ENCODE measurements at places on chromosomes 5 and 9. TPM values are rescaled to one million over a fixed set of nuclear protein-coding genes. Genes with fewer than 3 reads are reported as not detected.

CAPSL gene
- total RNA-seq, result not detected

PHYHD1 gene
- total RNA-seq, result 0.24 TPM

ADGRV1 gene
- not detected for total RNA-seq

MYMK gene
- total RNA-seq, result not detected

TAF11L10 gene
- not detected for total RNA-seq

BRIX1 gene
- total RNA-seq, result 48.8 TPM

GRCh38 chr5:122846051-122846550, 688 bp downstream of the SNX24 start:
- no peak overlapping the region for H3K27ac ChIP-seq
- H3K4me1 ChIP-seq, result peaks cover 17% of the 10 kb centered on the region
- no peak for DNase-seq

GRCh38 chr9:119801311-119801710, 432.1 kb upstream of the BRINP1 start:
- H3K27me3 ChIP-seq, result no peaks in the 10 kb centered on the region
- H3K36me3 ChIP-seq, result no peaks in the 10 kb centered on the region
- H3K27ac ChIP-seq, result no peak overlapping the region
- H3K4me1 ChIP-seq, result no peaks in the 10 kb centered on the region
- no peak for DNase-seq

DNA sequence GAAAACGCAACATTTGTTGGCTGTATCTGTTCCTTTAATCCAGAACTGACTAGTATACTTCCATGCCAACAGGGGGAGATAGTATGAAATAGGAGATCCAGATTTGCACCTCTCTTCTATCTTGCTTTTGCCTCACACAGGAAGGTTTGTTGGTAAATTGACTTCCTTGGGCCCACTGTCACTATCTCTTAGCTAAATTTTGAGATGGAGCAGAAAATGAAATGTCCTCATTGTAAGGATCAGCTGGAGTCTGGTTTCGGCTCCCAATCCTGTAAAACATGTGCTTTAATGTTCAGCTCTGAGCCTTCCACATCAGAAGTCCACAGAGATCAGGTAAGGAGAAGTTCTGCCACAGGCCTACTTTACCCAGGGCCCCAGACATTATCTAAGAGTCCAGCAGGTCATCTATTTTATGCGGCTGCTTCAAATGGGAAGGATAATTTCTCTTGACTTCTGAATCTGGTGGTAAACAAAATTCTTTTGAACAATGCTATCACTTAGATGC, 176.8 kb downstream of the FER start:
- H3K27me3 ChIP-seq, result no peaks in the 10 kb centered on the region
- no peaks in the 10 kb centered on the region for H3K4me1 ChIP-seq
- H3K27ac ChIP-seq, result no peak overlapping the region
- no peaks in the 10 kb centered on the region for H3K36me3 ChIP-seq

GRCh38 chr5:16871746-16872339, 64.2 kb downstream of the MYO10 start:
- H3K27ac ChIP-seq, result no peak overlapping the region
- H3K4me1 ChIP-seq, result no peaks in the 10 kb centered on the region
- DNase-seq, result no peak

- peak overlapping the region; percentile 100 for H3K27ac ChIP-seq
- H3K27me3 ChIP-seq, result no peaks in the 10 kb centered on the region
- H3K4me1 ChIP-seq, result peaks cover 73% of the 10 kb centered on the region
- H3K4me3 ChIP-seq, result peak overlapping the region; percentile 88
- DNase-seq, result peak; percentile 84
These were observed 70.6 kb downstream of the IQGAP2 start for GRCh38 chr5:76473661-76474060.

DNA sequence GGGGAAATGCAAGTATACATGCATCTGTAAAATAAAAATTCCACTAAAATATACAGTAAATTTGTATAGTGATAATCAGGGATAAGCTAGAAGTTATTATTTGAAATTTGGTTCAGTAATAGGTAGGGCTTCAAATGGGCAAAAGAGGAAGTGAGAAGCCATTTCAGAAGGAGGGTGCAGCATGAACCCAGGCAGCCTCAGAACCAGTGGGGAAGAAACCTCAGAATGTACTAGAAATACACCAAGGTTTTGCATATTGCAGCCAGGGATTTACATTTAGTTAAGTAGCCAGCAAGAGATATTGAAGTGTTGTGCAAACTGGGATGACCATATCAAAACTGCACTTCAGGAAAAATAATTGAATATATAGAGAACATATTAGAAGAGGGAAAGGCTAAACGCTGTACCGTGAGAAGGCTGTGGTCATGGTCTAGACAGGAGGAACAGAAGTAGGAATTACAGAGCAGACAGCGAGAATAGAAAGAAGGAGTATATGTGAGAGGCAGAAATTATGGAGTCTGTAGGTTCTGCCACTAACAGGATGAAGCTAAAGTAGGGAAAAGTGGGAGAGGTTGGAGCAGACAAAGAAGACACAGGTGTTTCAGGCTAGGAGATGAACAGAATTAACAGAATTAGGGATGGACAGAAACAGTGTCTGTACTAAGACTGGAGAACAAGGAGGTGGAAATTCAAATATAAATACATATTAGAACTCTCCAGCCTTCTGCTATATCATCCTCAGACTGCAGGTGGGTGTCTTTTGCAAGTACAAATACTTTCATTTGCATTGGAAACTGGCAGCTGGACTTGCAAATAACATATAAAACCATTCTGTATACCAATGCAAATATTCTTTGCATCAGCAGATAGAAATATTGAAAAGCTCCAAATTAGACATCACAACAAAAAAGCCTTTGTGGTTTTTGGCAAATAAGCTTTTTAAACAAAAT, 335.6 kb downstream of the ZNF608 start:
- H3K36me3 ChIP-seq, result no peaks in the 10 kb centered on the region
- DNase-seq, result no peak
- no peak overlapping the region for H3K27ac ChIP-seq
- H3K4me1 ChIP-seq, result no peaks in the 10 kb centered on the region
- H3K4me3 ChIP-seq, result no peak overlapping the region

- H3K27ac ChIP-seq, result no peak overlapping the region
- H3K4me1 ChIP-seq, result peaks cover 12% of the 10 kb centered on the region
- H3K27me3 ChIP-seq, result no peaks in the 10 kb centered on the region
- peaks cover 5% of the 10 kb centered on the region for H3K36me3 ChIP-seq
- no peak for DNase-seq
These were observed 75.7 kb upstream of the SAP30L start for GRCh38 chr5:154370119-154370518.

GRCh38 chr5:104084896-104085295, 522.3 kb upstream of the NUDT12 start:
- H3K4me1 ChIP-seq, result no peaks in the 10 kb centered on the region
- no peak for DNase-seq
- H3K36me3 ChIP-seq, result no peaks in the 10 kb centered on the region
- H3K27ac ChIP-seq, result no peak overlapping the region
- no peak overlapping the region for H3K4me3 ChIP-seq

- H3K27ac ChIP-seq, result no peak overlapping the region
- no peak overlapping the region for H3K4me3 ChIP-seq
- no peaks in the 10 kb centered on the region for H3K4me1 ChIP-seq
- H3K27me3 ChIP-seq, result no peaks in the 10 kb centered on the region
- DNase-seq, result no peak
- H3K36me3 ChIP-seq, result no peaks in the 10 kb centered on the region
These were observed 333.1 kb downstream of the ASTN2 start for GRCh38 chr9:117081641-117082317.

GRCh38 chr9:8371686-8372085, 572.1 kb upstream of the DMAC1 start:
- H3K36me3 ChIP-seq, result no peaks in the 10 kb centered on the region
- H3K27me3 ChIP-seq, result no peaks in the 10 kb centered on the region
- no peaks in the 10 kb centered on the region for H3K4me1 ChIP-seq
- no peak for DNase-seq
- no peak overlapping the region for H3K4me3 ChIP-seq
- H3K27ac ChIP-seq, result no peak overlapping the region

DNA sequence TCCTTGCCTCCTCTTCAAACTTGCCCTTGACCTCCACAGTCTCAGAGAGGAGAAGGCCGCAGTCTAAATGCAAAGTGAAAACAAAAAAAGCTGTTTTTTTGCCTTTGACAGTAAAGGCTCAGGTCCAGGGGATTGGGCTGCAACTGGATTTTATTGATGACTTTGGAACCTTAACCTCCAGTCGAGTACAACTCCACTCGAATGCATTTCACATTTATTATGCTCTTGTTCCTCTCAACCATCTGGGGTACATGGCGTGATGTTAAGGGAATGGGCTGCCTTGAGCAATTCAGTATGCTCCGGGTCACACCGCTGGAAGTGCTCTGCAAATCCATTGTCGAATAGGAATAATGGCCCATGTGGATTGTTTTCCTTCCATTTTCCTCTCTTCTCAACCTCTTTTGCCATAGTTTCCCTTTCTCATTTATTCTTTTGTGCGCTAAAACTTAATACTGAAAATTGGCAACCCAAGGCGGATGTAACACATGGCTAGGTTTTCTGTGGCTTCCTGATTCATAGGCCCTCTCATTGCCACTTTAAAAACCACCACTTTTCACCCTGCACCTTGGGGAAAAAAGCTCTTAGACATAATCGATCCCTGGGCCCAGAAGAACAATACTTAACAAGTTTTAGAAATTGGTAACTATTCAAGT, 34.3 kb downstream of the ITK start:
- peak overlapping the region; percentile 87 for H3K4me3 ChIP-seq
- peak overlapping the region; percentile 89 for H3K27ac ChIP-seq

DNA sequence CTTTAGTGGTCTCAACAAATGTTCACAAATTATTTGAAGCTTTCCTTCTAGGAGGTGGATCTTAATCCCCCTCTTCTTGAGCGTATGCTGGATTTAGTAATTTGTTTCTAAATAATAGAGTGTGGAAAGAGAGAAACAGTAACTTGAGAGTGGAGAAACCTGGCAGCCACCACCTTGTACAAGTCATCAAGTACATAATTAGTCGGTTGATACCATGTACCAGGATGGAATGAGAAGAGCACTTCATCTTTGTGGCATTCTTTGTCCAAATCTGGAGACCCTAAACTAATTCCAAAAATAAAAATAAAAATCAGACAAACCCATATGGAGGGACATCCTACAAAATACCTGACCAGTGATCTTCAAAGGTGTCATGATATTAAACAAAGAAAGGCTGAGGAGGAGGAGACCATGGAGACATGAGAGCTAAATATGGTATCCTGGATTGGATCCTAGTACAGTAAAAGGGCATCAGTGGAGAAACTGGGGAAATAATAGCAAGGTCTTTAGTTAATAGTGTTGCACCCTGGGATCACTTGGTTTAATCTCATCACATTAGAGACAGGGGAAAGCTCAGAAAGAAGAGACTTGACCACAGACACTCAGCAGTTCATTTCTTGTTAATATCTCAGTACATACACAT, 147.9 kb downstream of the ASTN2 start:
- no peaks in the 10 kb centered on the region for H3K4me1 ChIP-seq
- H3K27me3 ChIP-seq, result no peaks in the 10 kb centered on the region
- H3K4me3 ChIP-seq, result no peak overlapping the region
- H3K27ac ChIP-seq, result no peak overlapping the region
- H3K36me3 ChIP-seq, result no peaks in the 10 kb centered on the region
- DNase-seq, result no peak

DNA sequence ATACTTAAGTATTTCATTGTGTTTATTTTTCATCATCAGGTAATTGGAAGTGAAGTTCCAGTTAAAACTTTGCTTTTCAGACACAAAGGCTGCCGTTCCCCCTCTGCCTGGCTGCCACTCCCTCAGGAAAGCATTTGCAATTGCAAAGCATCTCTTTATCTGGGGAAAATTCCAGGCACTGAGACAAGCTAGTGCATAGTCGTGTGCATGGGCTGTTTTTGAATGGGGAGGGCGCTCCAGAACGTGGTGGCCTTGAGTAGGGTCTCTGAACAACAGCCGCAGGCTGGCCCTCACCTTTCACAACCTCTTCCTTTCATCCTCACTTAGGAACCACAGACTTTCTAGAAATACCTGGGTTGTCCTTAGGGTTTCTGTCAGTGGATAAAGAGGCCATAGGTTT, 285.1 kb upstream of the ADAMTS16 start:
- DNase-seq, result no peak
- H3K4me3 ChIP-seq, result no peak overlapping the region
- H3K36me3 ChIP-seq, result no peaks in the 10 kb centered on the region
- H3K4me1 ChIP-seq, result no peaks in the 10 kb centered on the region
- no peak overlapping the region for H3K27ac ChIP-seq

GRCh38 chr9:120718316-120718715, 4.0 kb upstream of the MEGF9 start:
- no peak overlapping the region for H3K4me3 ChIP-seq
- no peaks in the 10 kb centered on the region for H3K27me3 ChIP-seq
- peaks cover 6% of the 10 kb centered on the region for H3K4me1 ChIP-seq

DNA sequence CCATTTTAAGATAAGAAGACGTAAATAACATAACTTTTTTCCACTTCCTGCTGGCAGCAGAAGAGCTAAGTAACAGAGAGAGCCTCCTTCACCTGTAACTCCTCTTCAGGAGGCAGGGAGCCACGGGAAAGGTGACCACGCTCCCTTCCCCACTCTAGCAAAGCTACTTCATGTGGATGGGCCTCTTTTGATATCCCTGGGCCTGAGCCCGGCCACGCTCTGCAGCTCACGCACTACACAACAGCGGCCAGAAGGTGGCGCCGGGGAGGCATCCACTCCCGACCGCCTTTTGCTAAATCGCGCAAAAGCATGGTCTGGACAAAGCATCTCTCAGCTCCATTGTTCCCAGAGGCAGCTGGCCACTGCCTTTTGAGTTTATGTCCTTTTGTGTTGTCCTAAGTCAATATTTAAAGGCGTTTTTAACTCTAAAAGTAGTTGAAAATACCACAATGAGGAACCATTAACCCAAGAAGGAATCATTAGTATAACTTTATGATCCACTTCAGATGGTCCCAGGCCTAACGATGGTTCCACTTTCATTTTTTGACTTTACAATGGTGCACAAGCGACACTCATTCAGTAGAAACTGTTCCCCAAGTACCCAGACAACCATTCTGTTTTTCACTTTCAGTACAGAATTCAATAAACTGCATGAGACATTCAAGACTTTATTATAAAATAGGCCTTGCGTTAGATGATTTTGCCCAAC, 23.6 kb downstream of the CMBL start:
- peak; percentile 70 for DNase-seq
- no peak overlapping the region for H3K4me3 ChIP-seq
- no peak overlapping the region for H3K27ac ChIP-seq
- H3K4me1 ChIP-seq, result no peaks in the 10 kb centered on the region
- no peaks in the 10 kb centered on the region for H3K36me3 ChIP-seq

GRCh38 chr9:133449760-133450159, 10.0 kb upstream of the CACFD1 start:
- DNase-seq, result no peak
- no peak overlapping the region for H3K4me3 ChIP-seq
- no peaks in the 10 kb centered on the region for H3K4me1 ChIP-seq
- H3K36me3 ChIP-seq, result no peaks in the 10 kb centered on the region
- no peak overlapping the region for H3K27ac ChIP-seq

Data from natural killer cell treated with Interleukin-12 subunit alpha and Interleukin-12 subunit beta and Interleukin-15 and Interleukin-18, amount 100 ng/mL, for 72 hours (primary cell).